Foreskin keratinocyte (primary cell): ENCODE measurements at places on chromosomes 2 and 18. TPM values are rescaled to one million over a fixed set of nuclear protein-coding genes. Genes with fewer than 3 reads are reported as not detected.

The ABCG8 gene
- total RNA-seq, result not detected in 2 replicates

The MYO3B gene
- 2.6 and 2.8 TPM in 2 replicates for total RNA-seq

The SLC11A1 gene
- total RNA-seq, result 0.81 and 1.0 TPM in 2 replicates

The AQP4 gene
- not detected in 2 replicates for total RNA-seq

The PRSS56 gene
- not detected in 2 replicates for total RNA-seq

The FBXO36 gene
- total RNA-seq, result 1.9 and 2.2 TPM in 2 replicates

The EMILIN1 gene
- total RNA-seq, result 0.37 and 0.39 TPM in 2 replicates

The TGFA gene
- 87.7 and 92.6 TPM in 2 replicates for total RNA-seq

The ADRA2B gene
- total RNA-seq, result 0.03 and 0.04 TPM in 2 replicates
